Endodermal cell (in vitro differentiated cells): ENCODE measurements at places on chromosomes 16 and 17.

DNA sequence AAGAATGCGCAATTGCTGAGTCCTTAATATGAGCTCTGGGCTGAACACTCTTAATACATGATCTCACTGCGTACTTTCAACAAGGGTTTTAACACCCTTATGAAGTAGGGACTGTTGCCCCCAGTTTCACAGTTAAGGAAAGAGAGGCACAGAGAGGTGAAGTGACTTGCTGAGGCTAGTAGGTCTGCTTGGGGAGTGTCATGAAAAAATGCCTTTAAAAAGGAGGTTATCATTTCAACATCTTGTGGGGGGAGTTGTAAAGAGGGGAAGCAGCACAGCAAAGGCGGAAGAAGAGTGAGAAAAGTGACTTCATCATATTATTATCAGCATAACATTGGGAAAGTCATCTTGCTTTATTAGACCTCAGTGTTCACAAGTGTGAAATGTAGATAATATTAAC, 2.1 kb downstream of the CCL4L2 start:
- peak; percentile 16 for DNase-seq

DNA sequence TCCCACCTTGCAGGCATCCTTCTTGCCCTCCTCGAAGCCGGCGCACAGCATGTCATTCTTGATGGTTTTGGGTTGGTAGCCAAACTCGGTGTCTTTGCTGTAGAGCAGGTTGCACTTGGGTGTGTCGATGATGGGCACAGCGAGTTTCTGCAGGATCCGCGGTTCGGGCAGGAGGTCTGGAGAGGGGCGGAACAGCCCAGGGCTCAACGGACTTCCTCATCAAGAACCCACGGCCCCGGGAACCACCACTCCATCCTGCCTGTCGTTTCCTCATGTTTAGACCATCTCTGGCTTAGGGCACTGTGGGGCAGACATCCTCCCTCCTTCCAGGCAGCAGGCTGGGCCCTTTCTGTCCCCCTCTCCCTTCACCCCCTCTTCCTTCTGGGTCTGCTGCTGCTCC, 6.5 kb downstream of the PRSS27 start:
- DNase-seq: no peak

DNA sequence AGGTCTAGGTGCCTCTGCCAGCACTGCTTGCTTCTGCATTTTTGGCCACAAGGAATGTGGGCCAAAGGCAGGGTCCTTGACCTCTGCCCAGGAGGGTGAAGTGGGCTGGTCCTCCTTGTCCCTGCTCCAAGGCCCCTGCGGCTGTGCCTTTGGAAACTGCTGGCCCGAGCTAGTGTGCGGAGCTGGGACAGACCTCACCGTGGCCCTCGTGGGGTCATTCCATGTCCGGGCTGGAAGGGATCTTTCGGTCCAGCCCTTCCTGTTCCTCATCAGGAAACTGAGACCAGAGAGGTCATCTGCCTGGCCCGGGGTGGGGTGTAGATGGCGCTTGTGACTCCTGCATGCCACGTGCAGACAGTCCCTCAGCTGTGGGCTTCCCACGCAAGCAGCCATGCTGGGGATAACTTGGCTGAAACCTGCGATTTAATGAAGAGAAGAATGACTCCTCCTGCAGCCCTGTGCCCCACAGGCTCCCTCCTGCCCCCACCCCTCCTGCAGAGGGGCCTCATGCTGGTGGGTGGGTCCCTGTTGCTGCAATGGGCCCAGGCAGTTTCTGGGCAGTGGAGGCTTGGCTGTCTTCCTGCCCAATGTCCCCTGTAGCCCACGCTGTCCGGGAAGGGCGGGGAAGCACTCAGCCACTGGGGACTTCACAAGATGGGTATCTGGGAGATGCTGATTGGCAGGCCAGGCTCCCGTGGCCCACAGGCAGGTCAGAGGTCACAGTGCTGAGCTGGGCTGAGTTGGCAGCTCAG, 245.2 kb downstream of the SEC14L1 start:
- DNase-seq: no peak

- no peak for DNase-seq
Observed at GRCh38 chr16:898761-899682, 71.8 kb downstream of the LMF1 start.

GRCh38 chr17:20156196-20157000, 147.2 kb downstream of the SPECC1 start:
- peak; percentile 93 for DNase-seq
